ENCODE measurements at places on chromosomes 3 and 15.

DNA sequence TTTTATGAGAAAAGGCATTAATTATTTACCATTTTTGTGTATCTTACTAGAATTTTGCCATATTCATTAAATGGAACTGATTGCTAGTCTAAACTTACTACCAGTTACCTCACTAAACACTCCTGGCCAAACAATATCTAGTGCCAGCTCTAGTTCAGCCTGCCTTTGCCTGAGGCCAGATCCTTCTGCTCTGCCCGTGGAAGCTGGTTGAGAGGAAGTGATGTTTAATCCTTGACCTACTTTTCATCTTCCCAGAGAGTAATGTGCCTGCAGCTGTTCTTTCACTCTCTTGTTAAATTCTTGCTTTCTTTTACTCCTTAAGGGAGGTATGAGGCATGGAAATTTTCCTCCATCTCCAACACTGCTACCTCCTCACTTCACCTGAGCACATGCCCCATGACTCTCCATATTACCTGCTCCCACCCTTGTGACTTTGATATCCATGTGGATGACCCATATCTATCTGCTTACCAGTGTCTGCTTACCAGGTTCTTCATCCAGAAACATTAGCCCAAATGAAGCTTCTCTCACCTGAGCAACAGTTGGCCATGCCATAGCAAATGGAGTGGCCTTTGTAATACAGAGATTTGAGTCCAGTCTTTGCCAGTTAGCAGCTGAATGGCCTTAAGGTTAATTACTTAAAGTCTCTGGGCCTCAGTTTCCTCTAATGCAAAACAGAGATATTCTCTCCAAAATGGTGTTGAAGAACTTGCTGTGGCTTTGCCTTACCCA is 53.4 kb downstream of the UBE2E1 start:
- no peak for DNase-seq

DNA sequence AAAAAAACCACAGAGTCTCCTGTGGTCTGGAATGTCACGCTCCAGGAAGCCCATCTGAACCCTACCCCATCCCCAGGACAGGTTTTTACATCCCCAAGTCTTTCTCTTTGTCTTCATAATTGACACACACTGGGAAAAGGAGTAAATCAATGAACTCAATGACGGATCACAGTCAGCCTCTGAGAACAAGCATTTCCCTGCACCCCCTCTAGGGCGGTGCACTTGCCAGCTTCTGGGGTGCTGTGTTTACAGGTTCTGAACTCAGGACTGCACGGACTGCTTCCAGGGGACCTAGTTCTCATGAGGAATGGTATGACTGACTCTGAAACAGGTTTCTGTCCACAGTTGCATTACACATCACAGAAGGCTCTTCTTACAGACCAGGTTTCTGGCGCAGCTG is 81.1 kb downstream of the NUP210 start:
- DNase-seq, result no peak

GRCh38 chr15:92883876-92884435 is 16.2 kb upstream of the CHD2 start:
- DNase-seq, result no peak

- DNase-seq, result no peak
These were observed 13.6 kb upstream of the ZNF774 start for GRCh38 chr15:90338532-90338931.

- DNase-seq, result no peak
These were observed 631.6 kb upstream of the EPHA6 start for GRCh38 chr3:96182756-96183155.

GRCh38 chr15:40500568-40501330 is 30.0 kb downstream of the CHST14 start:
- no peak for DNase-seq

GRCh38 chr3:101976473-101976872 is 127.2 kb downstream of the NFKBIZ start:
- DNase-seq, result no peak

DNA sequence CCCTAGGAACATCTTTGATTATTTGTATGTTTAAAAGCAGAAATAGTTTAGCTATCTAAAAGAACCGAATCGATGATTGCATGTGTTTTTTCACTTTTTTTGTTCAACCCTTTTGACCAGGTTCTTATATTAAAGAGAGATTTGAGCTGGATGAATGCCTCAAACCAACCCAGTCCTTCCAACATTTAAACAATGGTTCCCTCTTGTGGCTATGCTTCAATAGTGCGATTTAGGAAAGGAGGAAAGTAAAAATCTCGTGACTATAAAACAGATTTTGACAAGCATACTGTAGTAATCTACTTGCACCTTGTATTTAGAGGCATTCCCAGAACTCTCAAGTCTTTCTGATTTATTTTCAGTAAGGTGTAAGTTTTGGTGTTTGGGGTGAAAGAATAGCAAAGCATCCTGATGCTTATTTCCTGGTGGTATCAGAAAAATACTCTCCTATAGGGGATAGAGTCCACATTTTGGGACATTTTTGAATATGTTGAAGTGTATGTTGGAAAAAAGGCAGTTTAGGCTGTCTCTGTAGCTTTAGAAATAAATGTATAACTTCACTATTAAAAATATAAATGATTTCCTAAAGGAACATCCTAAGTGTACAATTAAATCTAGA is 159.6 kb upstream of the KCNH8 start:
- DNase-seq, result no peak

- DNase-seq, result no peak
These were observed 40.6 kb downstream of the ARHGEF26 start for GRCh38 chr3:154161806-154162205.

- no peak for DNase-seq
These were observed 154.1 kb downstream of the TJP1 start for GRCh38 chr15:29668120-29668602.

GRCh38 chr15:52183562-52184173 is 7.5 kb downstream of the GNB5 start:
- DNase-seq, result no peak
